ENCODE measurements at places on chromosomes 11 and 22. TPM values are rescaled to one million over a fixed set of nuclear protein-coding genes. Genes with fewer than 3 reads are reported as not detected.

- H3K27ac ChIP-seq: no peak overlapping the region
- DNase-seq: no peak
- no peaks in the 10 kb centered on the region for H3K27me3 ChIP-seq
- H3K4me3 ChIP-seq: no peak overlapping the region
- no peaks in the 10 kb centered on the region for H3K4me1 ChIP-seq
- H3K36me3 ChIP-seq: no peaks in the 10 kb centered on the region
Observed at GRCh38 chr11:58811499-58811898, 33.0 kb downstream of the GLYATL2 start.

- H3K36me3 ChIP-seq: no peaks in the 10 kb centered on the region
- peaks cover 7% of the 10 kb centered on the region for H3K4me1 ChIP-seq
- DNase-seq: no peak
- H3K4me3 ChIP-seq: no peak overlapping the region
Observed at GRCh38 chr11:100939571-100939970, 190.0 kb downstream of the PGR start.

DNA sequence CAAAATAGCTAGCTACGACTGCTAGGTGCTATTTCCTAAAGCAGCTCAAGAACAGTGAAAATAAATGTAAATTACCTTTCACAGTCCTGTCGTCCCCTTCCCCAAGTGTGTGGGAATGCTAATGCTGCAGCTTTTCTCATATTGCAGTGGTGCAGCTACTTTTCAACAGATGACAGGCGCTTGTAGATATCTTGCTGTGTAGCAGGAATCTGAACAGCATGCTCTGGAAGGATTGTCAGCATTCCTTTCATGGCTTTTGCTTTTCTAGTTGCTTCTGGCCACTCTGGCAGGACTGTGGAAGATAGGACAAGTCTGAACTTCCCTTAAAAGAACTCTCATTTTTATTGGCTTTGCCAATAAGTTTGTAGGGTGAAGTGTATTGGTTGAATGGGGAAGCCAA lies 18.8 kb downstream of the FAR1 start:
- no peaks in the 10 kb centered on the region for H3K27me3 ChIP-seq
- H3K4me1 ChIP-seq: peaks cover 9% of the 10 kb centered on the region
- no peak for DNase-seq
- no peaks in the 10 kb centered on the region for H3K36me3 ChIP-seq
- H3K4me3 ChIP-seq: no peak overlapping the region
- no peak overlapping the region for H3K27ac ChIP-seq

GRCh38 chr11:124551189-124551588 lies 7.7 kb upstream of the OR8B12 start:
- peaks cover 7% of the 10 kb centered on the region for H3K36me3 ChIP-seq
- H3K27me3 ChIP-seq: no peaks in the 10 kb centered on the region
- H3K27ac ChIP-seq: no peak overlapping the region
- H3K4me3 ChIP-seq: no peak overlapping the region
- no peaks in the 10 kb centered on the region for H3K4me1 ChIP-seq

- peaks cover 11% of the 10 kb centered on the region for H3K4me1 ChIP-seq
- no peak overlapping the region for H3K27ac ChIP-seq
- no peaks in the 10 kb centered on the region for H3K36me3 ChIP-seq
Observed at GRCh38 chr11:120882175-120882574, 141.7 kb upstream of the TBCEL start.

GRCh38 chr11:69131644-69132300 lies 24.0 kb upstream of the SMIM38 start:
- no peak overlapping the region for H3K4me3 ChIP-seq
- H3K4me1 ChIP-seq: peaks cover 6% of the 10 kb centered on the region
- DNase-seq: peak; percentile 91
- H3K27me3 ChIP-seq: no peaks in the 10 kb centered on the region

- no peaks in the 10 kb centered on the region for H3K36me3 ChIP-seq
- DNase-seq: no peak
- no peaks in the 10 kb centered on the region for H3K4me1 ChIP-seq
- H3K27ac ChIP-seq: no peak overlapping the region
- no peak overlapping the region for H3K4me3 ChIP-seq
Observed at GRCh38 chr11:33505093-33505492, 195.5 kb downstream of the C11orf91 start.

- H3K4me3 ChIP-seq: no peak overlapping the region
- H3K36me3 ChIP-seq: no peaks in the 10 kb centered on the region
Observed at GRCh38 chr22:49975543-49976389, 15.2 kb downstream of the PIM3 start.

GRCh38 chr22:25419247-25420113 lies 145.0 kb upstream of the GRK3 start:
- no peak overlapping the region for H3K4me3 ChIP-seq
- no peaks in the 10 kb centered on the region for H3K36me3 ChIP-seq
- DNase-seq: no peak
- H3K4me1 ChIP-seq: peaks cover 16% of the 10 kb centered on the region
- peaks cover 79% of the 10 kb centered on the region for H3K27me3 ChIP-seq
- H3K27ac ChIP-seq: no peak overlapping the region

DNA sequence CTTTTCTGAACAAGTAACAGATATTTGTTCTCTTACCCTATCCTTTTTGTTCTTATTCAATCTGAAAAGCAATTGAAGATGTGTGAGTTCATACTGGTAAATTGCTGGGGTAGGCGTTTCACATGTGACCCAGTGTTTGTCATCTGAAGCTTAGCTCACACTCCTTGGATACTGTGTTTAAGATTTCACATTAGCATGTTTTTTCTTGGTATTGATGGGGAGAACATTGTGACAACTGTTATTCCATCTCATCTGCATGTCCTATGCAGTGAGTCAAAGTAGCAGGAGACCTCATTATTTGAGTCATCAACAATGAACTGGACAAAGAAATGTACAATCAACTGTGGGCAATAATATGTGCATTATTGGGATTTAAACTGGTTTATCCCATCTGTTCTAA lies 691.6 kb upstream of the ANO5 start:
- H3K27ac ChIP-seq: no peak overlapping the region
- DNase-seq: no peak
- H3K4me3 ChIP-seq: no peak overlapping the region
- H3K4me1 ChIP-seq: no peaks in the 10 kb centered on the region
- no peaks in the 10 kb centered on the region for H3K36me3 ChIP-seq

GRCh38 chr22:17606496-17606895 lies 22.1 kb downstream of the ATP6V1E1 start:
- H3K4me1 ChIP-seq: no peaks in the 10 kb centered on the region
- no peak overlapping the region for H3K4me3 ChIP-seq
- H3K36me3 ChIP-seq: no peaks in the 10 kb centered on the region
- no peak overlapping the region for H3K27ac ChIP-seq
- no peaks in the 10 kb centered on the region for H3K27me3 ChIP-seq
- no peak for DNase-seq

- DNase-seq: no peak
- H3K4me3 ChIP-seq: no peak overlapping the region
- no peak overlapping the region for H3K27ac ChIP-seq
- H3K27me3 ChIP-seq: no peaks in the 10 kb centered on the region
Observed at GRCh38 chr22:40221055-40221414, 43.3 kb downstream of the TNRC6B start.

DNA sequence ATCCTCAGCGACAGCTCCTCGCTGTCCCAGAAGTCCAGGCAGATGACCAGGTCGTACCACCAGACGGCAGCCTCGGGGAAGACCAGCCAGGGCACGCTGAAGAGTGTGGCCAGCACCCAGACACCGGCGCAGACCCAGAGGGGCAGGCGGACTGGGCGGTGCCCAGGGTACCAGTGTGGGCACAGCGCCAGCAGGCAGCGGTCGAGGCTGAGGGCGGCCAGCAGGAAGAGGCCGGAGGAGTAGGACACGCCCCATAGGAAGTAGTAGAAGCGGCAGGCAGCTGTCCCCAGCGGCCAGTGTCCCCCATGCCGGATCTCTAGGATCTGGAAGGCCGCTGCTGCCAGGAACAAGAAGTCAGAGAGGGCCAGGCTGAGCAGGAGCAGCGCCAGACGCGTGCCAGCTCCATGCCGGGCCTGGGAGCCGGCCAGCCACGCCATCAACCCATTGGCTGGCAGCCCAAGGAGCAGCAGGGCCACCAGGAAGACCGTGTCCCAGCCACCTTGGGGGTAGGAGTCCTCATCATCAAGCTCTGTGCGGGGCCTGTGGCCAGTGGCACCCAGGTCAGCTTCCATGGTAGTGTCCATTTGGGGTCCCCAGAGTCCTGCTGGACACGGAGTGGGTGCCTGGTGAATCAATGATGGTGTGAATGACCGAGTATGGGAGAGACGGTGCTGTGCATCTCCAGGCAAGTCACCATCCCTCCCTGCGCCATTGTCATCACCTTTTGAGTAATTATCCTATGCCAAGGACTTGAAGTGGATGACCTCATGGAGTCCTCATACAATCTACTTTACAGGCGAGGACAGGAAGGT lies at the start of gene GPR152:
TSS of gene GPR152 (minus strand) at position 589 of the 812 bp plus-strand sequence. CDS start at position 584, 5 bp downstream.
- H3K36me3 ChIP-seq: no peaks in the 10 kb centered on the region
- no peaks in the 10 kb centered on the region for H3K4me1 ChIP-seq
- DNase-seq: no peak
- H3K27me3 ChIP-seq: no peaks in the 10 kb centered on the region

- H3K36me3 ChIP-seq: no peaks in the 10 kb centered on the region
- H3K27ac ChIP-seq: no peak overlapping the region
- no peaks in the 10 kb centered on the region for H3K27me3 ChIP-seq
- no peaks in the 10 kb centered on the region for H3K4me1 ChIP-seq
Observed at GRCh38 chr11:12540075-12540680, 134.0 kb upstream of the TEAD1 start.

DNA sequence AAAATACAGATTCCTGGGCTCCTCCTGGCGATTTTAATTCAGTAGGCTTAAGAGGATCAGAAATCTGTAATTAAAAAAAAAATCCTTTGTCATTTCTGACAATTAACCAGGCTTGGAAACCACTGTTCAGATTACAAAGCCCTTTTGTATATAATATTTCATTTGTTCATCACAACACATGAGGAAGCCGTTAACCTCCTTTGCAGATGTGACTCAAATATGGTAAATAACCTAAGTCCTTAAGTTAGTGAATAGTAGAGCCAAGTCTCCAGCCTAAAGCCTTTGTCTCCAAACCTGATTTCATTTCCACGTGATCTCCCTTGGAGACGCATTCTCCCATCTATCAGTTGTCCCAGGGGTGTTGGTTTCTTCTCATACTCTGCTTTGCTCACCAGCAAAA lies 67.6 kb downstream of the UBASH3B start:
- no peak overlapping the region for H3K27ac ChIP-seq
- no peaks in the 10 kb centered on the region for H3K27me3 ChIP-seq
- H3K4me1 ChIP-seq: peaks cover 21% of the 10 kb centered on the region
- no peak overlapping the region for H3K4me3 ChIP-seq
- DNase-seq: no peak

GRCh38 chr11:95924414-95924760 lies 480 bp upstream of the MTMR2 start:
- peak overlapping the region; percentile 83 for H3K4me3 ChIP-seq
- H3K36me3 ChIP-seq: no peaks in the 10 kb centered on the region
- DNase-seq: no peak
- peaks cover 18% of the 10 kb centered on the region for H3K4me1 ChIP-seq
- peak overlapping the region; percentile 94 for H3K27ac ChIP-seq

DNA sequence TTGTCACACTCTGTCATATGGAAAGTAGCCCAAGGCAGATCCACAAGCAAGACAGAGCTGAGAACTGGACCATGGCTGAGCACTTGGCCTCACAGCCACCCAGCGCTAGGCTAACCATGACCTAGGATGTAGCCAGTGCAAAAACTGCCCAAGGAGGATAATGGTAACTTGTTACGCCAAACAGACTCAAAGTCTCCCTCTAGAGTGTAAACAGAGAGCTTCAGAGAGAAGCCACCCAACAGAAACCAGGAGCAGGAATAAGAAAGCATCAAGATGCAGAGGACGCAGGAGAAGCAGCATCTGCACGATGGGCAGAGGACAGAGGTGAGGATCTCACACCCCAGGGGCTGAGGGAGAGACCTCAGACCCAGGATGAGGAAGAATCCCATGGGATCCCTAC lies 97.9 kb downstream of the RCN1 start:
- H3K27ac ChIP-seq: no peak overlapping the region
- H3K27me3 ChIP-seq: no peaks in the 10 kb centered on the region
- no peak overlapping the region for H3K4me3 ChIP-seq
- H3K4me1 ChIP-seq: no peaks in the 10 kb centered on the region

GRCh38 chr11:27171376-27171958 lies 130.9 kb downstream of the BBOX1 start:
- H3K4me1 ChIP-seq: no peaks in the 10 kb centered on the region
- no peaks in the 10 kb centered on the region for H3K36me3 ChIP-seq
- no peak overlapping the region for H3K4me3 ChIP-seq
- H3K27me3 ChIP-seq: no peaks in the 10 kb centered on the region
- no peak overlapping the region for H3K27ac ChIP-seq
- no peak for DNase-seq

- H3K4me1 ChIP-seq: peaks cover 5% of the 10 kb centered on the region
- H3K4me3 ChIP-seq: no peak overlapping the region
- no peak overlapping the region for H3K27ac ChIP-seq
- no peaks in the 10 kb centered on the region for H3K36me3 ChIP-seq
- no peaks in the 10 kb centered on the region for H3K27me3 ChIP-seq
Observed at GRCh38 chr11:130652671-130653335, 204.4 kb downstream of the ADAMTS15 start.

GRCh38 chr11:76459299-76459698 lies 14.5 kb downstream of the EMSY start:
- no peak for DNase-seq
- H3K27ac ChIP-seq: no peak overlapping the region
- no peak overlapping the region for H3K4me3 ChIP-seq
- H3K27me3 ChIP-seq: no peaks in the 10 kb centered on the region
- peaks cover 42% of the 10 kb centered on the region for H3K4me1 ChIP-seq

DNA sequence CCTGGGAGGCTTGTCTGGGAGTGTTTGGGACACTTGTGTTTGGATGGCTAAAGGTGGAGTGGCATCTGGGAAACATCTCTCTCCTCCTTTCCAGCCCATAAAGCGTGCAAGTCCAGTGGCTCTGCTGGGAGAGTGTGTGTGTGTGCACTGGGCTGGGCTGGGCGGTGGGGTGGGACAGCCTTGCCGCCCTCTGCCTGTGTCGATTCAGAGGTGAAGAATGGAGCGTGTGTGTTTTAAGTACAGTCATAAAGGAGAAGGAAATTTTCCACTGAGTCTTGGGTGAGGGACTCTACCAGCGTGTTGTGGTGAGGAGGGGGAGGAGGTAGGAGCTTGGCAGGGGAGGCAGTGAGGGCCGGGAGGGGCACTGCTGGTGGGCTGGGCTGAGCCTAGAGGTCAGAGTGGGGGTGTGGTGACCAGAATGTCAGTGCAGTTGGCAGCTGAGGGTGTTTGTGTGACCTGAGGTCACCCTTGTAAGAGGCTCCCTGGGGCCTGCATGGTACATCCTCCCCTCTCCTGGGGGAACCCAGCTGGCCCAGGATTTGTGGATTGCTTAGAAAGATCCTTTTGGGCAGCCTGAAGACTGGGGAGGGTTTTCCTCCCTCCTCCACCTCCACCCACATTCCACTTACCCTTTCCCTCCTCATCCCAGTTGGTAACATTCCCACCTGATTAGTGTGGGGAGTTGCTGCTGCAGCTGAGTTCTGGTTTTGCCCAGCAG lies 1.7 kb downstream of the TIMP3 start:
- peaks cover 34% of the 10 kb centered on the region for H3K4me1 ChIP-seq
- DNase-seq: peak; percentile 40
- H3K27ac ChIP-seq: no peak overlapping the region
- peak overlapping the region; percentile 73 for H3K4me3 ChIP-seq

GRCh38 chr11:6663794-6664469 lies 8.3 kb upstream of the DCHS1 start:
- no peaks in the 10 kb centered on the region for H3K36me3 ChIP-seq
- no peak overlapping the region for H3K27ac ChIP-seq
- no peaks in the 10 kb centered on the region for H3K4me1 ChIP-seq
- H3K4me3 ChIP-seq: no peak overlapping the region

The DGCR6 gene
- 5.2 TPM for total RNA-seq

The P2RY2 gene
- total RNA-seq: 0.45 TPM

The RGL4 gene
- total RNA-seq: not detected

The OR52K2 gene
- total RNA-seq: not detected

The ISX gene
- total RNA-seq: not detected

The ADAMTS15 gene
- total RNA-seq: 0.25 TPM

The C11orf21 gene
- not detected for total RNA-seq

The MMP7 gene
- total RNA-seq: not detected

The ACR gene
- not detected for total RNA-seq

The NXPE1 gene
- not detected for total RNA-seq

The APOA4 gene
- total RNA-seq: 0.12 TPM

The SYVN1 gene
- 12.0 TPM for total RNA-seq

Measured in neural progenitor cell (in vitro differentiated cells).